Urinary bladder (tissue), 4 donors: ENCODE measurements at places on chromosomes 3 and 15. TPM values are rescaled to one million over a fixed set of nuclear protein-coding genes. Genes with fewer than 3 reads are reported as not detected.

Gene HAUS2
- 12.5 TPM for polyA plus RNA-seq

Gene LOXL1
- 57.9 TPM for polyA plus RNA-seq

Gene ZKSCAN7
- polyA plus RNA-seq, result 3.7 TPM

Gene TFG
- polyA plus RNA-seq, result 64.7 TPM

Gene BFSP2
- not detected for polyA plus RNA-seq

Gene TNK2
- 38.3 TPM for polyA plus RNA-seq

DNA sequence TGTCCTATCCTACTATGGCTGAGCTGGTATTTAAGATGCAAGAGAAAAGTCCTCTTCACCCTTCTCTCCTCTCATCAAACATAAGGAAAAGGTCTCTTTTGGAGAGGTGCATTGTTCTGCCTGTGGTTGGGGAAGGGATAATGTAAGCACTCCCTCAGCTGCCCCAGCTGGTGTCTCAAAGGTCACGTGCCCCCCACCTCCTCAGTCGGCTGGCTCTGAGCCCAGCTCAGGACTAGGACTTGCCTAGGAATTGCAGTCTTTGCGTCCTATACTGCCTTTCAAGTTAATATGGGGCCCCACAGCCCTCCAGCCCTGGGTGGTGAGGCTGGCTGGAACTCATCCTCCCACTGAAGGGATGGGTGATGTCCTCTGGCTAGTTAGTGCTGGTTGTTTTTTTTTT lies 29.7 kb downstream of the OR4F15 start:
- DNase-seq, result no peak

DNA sequence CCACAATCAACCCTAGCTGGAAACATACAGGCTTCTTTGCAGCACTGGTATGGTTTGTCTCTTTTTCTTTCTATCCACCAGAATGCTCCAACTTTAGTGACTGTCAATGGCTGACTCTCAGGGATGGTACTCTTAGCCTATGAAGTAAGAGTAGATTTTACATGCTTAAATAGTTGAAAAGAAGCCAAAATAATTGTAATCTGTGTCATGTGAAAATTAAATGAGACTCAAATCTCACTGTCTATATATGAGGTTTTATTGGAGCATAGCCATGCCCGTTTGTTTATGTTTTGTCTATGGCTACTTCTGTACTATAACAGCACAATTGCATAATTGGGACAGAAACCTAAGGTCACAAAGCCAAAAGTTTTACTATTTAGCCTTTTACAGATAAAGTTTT lies 29.1 kb upstream of the PDZRN3 start:
- DNase-seq, result no peak

GRCh38 chr15:49361370-49361769 lies 61.7 kb upstream of the FGF7 start:
- no peak for DNase-seq

DNA sequence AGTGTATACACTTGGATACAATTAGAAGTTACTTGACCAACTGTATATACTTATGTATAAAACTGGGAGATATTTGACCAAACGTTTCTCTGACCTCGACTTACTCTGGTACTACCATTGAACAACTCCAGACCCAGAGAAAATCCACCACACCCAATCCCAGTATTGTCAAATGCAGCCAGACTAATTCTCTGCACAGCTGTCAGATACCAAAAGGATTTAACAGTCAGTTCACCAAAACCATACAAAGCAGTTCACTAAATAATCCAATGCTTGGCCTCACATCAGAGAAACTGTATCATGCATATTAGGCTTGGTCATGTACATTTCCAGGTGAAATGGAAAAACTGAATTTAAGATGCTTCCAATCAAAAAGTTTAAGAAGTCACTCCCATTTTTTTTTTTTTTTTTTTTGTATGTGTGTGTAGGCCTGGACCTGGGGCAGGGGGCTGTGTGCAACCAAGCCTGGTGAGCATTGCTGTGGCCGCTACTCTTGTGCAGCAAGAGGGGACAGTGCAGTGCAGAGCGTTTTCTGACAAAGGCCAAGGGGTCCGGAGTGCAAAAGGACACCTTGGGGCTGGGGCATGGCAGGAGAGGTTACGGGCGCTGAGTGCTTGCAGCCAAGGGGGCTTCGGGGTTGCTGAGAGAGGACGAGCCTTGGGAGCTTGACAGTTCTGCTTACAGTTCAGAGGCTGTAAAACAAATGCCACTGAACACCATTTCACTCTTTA lies 1.4 kb downstream of the TOMM70 start:
- no peak for DNase-seq

DNA sequence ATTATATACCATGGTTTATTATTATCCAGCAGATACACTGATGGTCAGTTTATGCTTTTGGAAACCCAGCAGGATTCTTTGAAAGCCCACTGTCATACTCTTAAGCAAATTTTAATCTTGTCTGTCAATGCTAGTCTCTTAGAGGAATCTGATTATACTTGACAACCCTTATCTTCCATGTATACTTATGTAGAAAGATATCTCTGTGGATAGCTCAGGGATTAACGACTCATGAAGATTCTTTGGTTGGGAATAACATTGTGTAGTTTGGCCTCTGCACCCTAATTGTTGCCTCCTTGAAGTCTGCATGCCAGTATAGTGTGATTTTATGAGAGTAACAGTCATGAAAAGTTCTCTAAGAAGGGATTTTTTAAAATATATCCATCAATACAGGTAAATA lies 33.0 kb downstream of the FILIP1L start:
- no peak for DNase-seq

GRCh38 chr3:20696388-20697150 lies 510.6 kb upstream of the SGO1 start:
- no peak for DNase-seq

- DNase-seq, result no peak
Observed at GRCh38 chr3:38151667-38152265, 13.3 kb downstream of the MYD88 start.

DNA sequence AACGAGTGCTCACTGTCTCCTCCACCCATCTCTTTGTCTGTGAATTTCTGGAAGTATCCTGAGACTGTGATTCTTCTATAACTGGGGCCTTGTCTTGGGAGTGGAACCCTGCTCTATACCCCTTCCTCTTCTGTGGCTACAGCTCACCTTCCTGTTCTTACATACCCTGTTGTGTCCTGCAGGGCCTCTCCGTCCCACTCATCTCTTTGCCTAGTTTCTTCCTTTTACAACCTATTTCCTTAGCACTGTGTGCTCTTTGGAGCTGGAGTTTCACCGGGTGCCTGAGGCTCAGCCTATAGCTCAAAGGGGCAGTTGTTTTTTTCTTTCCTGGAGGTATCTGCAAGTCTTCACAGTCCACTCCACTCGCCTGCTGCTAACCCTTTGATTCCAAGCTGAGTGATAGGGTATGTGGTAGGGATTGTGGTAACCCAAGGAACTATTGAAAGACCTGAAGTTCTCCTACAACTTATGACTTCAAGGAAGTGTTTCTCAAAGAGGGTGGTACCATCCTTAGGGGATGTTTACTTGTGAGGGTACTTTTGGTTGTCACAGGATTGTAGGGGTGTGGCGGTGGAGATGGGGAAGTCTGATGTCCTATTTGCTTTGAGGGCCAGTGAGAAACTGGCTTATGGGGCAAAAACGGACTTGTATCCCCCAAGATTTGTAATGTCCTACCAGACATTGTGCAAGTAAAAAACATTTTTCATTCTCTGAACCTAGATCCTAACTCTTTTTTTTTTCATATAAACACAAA lies 66.6 kb upstream of the ARL8B start:
- no peak for DNase-seq

DNA sequence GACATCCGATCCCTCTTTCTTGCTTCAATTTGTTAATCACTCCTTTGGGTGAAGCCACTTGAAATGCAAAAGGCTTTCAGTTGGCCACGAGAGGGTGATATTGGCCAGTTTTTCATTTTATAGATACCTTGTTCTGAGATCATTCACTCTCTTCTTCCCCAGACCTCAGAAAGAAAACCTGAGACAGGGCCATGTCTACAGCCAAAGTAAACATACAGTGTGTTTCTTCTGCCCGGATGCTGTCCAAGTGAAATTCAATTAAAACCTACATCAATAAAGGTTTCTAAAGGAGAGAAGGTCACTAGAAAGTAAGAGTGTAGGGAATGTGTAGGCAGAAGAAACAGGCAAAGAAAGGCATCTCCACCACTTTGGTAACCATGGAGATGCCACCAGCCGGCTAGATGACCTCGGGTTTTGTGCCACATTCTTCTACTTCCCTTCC lies 39.5 kb upstream of the FMN1 start:
- no peak for DNase-seq

DNA sequence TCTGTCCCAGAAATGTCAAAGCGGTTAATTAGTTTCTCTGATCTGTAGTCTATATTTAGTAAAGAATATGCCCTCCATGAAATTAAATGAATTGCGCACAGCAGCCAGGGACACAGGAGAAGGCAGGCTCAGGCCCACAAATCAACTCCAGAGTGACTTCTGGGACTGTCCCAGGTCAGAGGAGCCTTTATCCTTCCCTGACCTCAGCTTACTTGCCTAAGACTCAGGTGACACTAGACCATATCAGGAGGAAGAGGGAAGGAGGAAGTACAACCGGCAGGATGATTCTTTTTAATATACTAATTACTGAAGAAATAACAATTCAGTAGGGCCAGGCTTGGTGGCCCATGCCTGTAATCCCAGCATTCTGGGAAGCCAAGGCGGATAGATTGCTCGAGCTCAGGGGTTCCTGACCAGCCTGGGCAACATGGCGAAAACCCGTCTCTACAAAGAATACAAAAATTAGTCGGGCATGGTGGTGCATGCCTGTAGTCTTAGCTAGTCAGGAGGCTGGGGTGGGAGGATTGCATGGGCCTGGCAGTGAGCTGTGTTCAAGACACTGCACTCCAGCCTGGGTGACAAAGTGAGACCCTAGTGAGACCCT lies 1.8 kb upstream of the GPR15 start:
- no peak for DNase-seq

DNA sequence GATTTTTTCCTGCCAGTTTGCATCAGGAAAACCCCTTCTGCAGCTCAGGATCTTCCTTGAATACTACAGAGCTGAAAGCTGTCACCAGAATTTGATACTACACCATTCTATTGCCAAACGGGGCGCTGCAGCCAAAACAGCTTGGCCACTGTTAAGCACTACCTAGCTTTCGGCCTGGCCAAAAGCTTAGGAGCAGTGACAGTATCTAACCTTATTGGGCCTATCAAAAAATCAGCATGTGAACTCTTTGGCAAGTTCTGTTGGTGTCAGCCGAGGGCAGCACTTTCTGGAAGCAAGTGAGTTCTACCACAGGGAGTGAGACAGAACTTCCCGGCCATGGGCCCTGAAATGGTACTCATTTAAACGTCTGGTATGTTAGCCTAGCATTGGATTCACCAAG lies 16.1 kb upstream of the GYG1 start:
- DNase-seq, result no peak

DNA sequence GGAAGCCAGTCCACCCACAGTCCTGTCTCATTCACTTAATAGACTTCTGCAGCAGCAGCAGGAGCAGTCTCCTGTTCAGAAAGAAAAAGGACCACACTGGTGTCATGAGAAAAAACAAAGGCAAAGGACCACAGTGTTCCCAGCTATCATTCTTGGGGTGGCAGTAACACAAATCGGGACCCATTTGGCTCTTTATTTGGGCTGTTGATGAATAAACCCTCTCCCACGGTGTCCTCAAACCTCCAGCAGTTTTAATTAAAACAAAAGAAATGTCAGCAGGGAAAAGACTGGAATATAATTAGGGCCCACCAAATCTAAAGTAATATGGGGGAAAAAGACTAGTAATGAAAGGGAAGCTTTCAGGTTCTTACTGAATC lies 210.5 kb upstream of the SLC2A2 start:
- no peak for DNase-seq

- DNase-seq, result no peak
Observed at GRCh38 chr15:101533371-101534140, 44.0 kb upstream of the PCSK6 start.

DNA sequence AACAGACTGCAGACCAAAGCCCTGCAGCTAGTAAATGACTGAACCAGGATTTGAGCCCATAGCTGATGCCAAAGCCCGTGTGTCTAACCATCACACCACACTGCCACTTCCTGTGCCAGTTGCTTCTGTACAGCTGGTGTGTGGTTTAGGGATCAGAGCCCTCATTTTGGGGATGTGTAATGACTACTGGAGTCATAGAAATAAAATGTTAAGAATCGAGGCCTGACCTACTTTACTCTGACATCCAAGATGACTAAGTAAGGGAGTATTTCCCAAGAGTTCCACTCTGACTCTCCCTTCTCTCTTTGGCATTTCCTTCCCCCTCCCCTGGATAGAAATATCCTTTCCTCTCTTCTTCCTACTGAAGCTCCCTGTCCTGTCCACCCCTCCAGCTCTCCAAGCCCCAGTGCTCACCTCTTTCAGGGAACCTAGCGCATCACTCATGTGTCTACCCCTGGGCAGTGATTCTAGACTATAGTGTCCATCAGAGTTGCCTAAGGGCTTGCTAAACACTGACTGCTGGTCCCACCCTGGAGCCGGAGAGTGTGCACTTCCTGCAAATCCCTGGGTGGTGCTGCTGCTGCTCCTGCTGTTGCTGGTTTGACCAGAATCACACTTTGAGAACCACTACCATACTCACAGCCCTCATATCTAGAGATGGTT lies 53.8 kb downstream of the MGLL start:
- DNase-seq, result no peak

- no peak for DNase-seq
Observed at GRCh38 chr3:173825730-173826129, 428.2 kb downstream of the NLGN1 start.

- no peak for DNase-seq
Observed at GRCh38 chr15:36090286-36090946, 489.0 kb upstream of the CDIN1 start.

DNA sequence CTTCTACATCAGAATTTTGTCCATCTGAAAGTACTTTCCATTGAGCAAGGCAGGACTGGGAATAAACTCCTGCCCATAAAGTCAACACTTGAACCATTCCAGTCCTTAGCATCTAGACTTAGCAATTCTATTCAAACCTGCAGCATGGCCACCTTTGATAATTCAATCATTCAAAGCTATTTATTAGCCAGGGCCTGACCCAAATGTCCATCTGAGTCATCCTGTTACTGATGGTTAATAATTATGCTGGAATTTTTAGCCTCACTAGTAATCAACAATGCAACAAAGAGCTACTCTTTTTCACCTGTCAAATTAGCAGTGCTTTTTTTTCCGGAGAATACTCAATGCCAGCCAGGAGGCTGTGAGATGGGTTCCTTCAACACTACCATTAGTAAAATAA lies 72.7 kb upstream of the SNRK start:
- DNase-seq, result no peak

GRCh38 chr3:192258721-192259120 lies 468.6 kb downstream of the FGF12 start:
- no peak for DNase-seq

DNA sequence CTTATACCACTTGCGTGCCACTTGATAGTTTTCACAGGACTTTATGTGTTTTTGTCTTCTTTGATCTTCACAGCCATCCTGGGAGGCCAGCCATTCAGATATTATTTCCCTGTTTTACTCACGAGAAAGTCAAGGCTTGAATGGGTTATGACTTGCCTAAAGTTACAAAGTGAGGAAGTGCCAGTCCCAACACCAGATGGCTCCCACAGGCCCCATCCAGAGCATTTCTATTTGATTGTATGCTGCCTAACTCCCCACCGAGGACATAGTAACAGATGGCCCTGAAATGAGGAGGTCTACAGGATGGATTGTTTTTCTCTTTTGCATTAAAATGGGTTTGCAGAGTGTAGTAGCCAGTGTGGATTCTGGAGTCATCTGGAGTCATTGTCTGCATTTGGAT lies 74.5 kb downstream of the SPTSSB start:
- no peak for DNase-seq

- DNase-seq, result no peak
Observed at GRCh38 chr3:140529096-140529495, 148.8 kb upstream of the TRIM42 start.
